ENCODE measurements at places on chromosomes 7 and 10. TPM values are rescaled to one million over a fixed set of nuclear protein-coding genes. Genes with fewer than 3 reads are reported as not detected.

- no peak for DNase-seq
Observed at GRCh38 chr10:32347363-32348022, 535 bp upstream of the EPC1 start.

DNA sequence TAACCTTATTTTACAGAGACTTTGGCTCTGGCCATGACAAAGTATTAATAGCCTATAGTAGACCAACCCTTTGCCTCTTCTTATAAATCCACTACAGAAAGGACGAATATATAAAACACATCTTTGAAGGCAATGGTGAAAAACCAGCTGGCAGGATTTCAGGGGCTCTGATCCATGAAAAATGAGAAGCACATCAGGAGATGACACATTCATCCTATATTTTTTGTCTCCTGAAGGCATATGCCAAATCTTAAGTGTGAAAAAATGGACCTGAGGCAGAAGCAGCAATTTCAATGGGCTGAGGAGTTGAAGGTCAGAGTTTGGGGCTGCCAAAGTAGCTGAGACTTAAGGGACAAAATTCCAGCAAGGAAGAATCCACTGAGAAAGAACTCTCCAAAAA lies 14.4 kb downstream of the RNF216 start:
- DNase-seq, result no peak

DNA sequence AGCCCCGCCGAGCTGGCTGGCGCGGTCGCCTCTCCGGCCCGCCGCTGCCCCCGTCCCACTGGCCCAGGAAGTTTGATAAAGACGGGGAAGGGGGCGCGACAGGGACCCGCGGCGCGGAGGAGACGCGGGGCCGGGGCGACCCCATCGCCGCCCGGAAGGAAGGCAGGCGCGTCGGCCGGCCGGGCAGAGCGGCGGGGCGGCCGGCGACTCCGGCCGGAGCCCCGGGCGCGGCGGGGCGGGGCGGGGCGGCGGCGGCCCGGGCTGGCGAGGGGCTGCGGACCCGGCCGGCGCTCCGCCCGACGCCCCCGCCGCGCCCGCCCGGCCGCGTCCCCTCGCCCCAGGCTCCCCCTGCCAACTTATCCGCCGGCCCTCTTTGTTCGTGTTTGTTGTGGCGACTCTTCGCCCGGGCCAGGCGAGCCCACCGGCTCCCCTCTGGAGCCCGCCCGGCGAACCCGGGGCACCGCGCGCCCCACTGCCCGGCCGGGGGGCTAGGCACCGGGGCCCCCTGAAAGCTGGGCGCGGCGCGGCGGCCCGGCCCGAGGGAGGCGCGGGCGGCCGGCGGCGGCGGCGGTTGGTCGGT lies 571 bp downstream of the KDM7A start:
- peak; percentile 29 for DNase-seq

The HPSE2 gene
- polyA plus RNA-seq, result 0.09 TPM

The CPN1 gene
- polyA plus RNA-seq, result not detected

GRCh38 chr7:10977113-10977512 lies 3.4 kb downstream of the PHF14 start:
- DNase-seq, result no peak

DNA sequence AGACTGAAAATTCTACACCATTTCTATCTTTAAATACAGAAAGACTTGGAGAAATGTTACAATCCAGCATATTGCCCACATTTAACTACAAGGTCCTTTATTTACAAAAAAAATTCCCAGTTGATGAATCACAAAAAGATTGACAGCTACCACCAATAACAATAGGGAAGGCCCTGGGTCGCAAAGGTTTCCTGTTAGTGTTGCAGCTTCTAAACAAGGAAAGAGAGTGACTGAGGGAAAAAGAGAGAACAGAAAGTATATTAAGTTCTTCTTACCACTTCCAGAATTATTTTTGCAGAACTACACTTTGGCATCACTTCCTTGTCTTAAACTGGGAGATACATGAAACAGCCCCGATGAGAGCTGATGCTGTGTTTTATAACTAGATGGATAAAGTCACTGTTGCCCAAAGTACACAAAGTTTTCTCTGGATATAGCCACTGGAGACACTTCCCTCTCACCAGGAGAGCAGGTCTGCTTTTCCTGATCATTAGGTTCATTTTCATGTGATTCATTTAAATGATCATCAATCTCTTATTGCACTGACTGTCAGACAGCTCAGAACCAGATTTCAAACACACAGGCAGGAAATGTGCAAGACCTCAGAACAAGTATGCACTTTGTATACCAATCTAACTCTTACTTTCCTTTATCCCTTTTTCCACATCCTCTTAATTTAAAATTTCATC lies 57.0 kb downstream of the SHTN1 start:
- DNase-seq, result no peak

The NEUROG3 gene
- polyA plus RNA-seq, result not detected

All from right cardiac atrium (tissue), 5 donors.